ENCODE measurements at places on chromosomes 3 and 15.

DNA sequence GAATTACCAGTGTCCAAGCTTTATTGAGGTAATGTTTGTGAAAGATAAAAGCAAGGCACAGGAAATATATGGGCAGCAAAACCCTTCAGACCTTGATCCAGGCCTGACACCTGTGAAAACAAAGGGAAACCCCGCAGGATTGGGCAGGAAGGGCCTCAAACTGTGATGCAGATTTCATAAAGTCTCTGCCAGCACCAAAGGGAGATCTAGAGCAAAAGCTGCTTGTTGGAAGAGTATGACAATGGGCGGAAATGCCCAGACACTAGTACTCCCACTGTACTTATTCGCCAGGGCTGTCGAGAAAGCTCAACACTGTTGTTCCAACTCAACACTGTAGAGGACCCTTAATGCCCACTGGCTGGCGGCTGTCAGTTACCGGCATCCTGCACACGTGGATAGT, 207.9 kb downstream of the CD47 start:
- no peak for DNase-seq

- no peak for DNase-seq
Observed at GRCh38 chr15:93068581-93069199, 20.3 kb downstream of the RGMA start.

DNA sequence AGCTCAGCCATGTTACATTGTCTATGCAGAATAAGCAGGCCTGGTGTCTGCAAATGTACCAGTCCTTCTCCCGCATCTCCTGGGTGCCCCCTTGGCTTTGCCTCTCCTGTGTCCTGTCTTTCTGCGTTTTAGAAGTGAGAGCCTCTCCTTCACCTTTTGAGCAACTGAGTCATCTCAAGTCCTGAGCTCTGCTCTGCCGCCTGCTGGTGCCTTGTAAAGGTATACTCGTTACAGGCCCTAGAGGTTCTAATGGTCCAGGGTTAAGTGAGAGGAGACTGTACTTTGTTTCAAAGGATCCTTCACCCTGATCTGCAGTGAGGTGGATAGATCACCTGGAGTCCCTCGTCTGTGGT, 12.6 kb downstream of the GHRL start:
- DNase-seq, result no peak

DNA sequence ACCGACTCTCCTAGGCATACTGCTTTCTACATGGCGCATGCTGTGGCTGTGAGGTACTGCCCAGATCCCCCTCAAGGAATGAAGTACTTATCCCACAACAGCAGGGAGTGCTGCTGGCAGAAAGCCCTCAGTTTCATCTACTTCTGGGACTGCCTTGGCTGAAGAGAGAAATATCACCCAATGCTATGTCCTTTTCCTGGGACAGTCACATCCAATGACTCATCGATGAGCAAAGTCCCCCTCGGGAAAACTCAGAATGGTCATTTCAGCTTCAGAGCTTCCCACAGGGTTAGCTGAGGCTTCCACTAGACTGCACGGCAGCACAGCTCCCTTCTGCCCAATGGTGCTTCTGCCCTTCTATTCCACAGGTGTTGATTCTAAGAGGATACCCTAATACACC, 3.6 kb upstream of the NMD3 start:
- DNase-seq, result no peak

- DNase-seq, result peak; percentile 10
Observed at GRCh38 chr3:149085828-149086231, 503 bp downstream of the HLTF start.

- DNase-seq, result peak; percentile 57
Observed at GRCh38 chr15:78422571-78423340, 15.3 kb upstream of the IREB2 start.

GRCh38 chr3:9930804-9931418, 2.7 kb upstream of the CRELD1 start:
- no peak for DNase-seq

GRCh38 chr15:70091726-70092463, 5.8 kb downstream of the TLE3 start:
- DNase-seq, result no peak

DNA sequence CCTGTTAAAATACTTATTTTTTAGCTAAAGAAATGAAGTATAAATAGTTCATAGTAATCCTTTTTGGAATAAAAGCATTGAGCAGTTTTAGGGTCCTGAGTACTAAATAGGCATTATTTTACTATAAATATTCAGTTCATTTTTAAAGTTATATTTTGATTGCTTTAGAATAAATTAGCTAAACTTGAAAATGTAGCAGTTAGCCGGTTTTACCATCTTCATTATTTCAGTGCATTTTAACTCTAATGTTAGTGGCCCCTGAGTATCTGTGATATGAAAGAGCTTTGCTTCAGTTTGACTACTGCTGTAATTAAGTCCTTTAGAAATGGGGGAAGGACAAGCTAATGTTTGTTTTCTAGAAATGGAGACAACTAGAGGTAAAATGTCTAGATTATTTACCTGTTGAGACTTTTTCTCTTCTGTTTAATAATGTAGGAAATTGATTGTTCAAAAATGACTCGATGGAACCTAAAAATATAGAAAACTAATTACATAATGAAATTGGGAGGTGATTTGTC, 3.6 kb downstream of the SMC4 start:
- no peak for DNase-seq

DNA sequence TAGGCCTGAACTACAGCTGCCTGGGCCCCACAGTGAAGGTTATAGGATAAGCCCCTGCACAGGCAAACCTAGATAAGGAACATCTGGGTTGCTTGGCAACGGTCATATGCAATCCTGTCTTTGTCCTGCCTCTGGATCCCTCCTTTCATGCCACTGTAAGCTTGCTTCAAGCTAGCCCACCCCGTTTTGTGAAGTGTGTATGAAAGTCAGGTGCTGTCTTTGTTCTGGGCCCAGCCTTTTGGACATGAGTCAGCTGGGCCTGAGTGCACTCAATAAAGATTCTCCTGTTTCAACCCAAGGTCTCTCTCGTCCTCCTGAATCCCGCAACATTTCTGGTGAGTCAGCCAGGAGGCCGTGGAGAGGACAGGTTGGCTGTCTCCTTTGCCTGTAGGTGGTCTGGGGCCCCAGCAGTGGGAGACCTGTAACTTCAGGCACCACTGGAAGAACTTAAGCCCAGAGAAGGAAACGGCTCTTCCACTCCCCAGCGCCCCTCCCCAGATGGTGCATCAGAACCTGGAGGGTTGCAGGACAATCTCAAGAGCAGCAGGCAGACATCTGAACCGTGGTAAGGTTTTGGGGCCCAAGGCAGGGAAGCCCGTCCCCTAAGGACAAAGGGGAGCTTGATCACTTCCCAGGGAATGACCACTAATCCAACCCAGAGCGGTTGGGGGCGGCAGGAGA, 8.3 kb upstream of the SLC9C1 start:
- no peak for DNase-seq

DNA sequence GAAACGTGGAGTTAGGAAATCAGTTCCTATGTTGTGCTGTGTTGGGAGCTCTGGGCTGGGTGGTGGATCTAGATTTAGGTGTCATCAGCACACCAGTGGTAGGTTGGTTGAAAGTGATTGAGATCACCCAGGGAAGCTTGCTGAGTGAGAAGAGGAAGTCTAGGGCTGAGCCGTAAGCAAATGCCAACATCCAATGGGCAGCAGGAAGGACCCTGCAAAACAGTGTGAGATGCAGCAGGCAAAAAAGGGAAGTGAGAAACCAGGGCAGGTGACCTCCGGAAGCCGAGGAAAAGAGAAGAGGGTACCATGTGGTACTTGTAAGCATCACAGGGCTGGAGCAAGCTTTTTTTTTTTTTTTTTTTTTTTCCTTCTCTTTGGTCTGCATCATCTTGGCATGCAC, 15.9 kb upstream of the COPG1 start:
- no peak for DNase-seq

DNA sequence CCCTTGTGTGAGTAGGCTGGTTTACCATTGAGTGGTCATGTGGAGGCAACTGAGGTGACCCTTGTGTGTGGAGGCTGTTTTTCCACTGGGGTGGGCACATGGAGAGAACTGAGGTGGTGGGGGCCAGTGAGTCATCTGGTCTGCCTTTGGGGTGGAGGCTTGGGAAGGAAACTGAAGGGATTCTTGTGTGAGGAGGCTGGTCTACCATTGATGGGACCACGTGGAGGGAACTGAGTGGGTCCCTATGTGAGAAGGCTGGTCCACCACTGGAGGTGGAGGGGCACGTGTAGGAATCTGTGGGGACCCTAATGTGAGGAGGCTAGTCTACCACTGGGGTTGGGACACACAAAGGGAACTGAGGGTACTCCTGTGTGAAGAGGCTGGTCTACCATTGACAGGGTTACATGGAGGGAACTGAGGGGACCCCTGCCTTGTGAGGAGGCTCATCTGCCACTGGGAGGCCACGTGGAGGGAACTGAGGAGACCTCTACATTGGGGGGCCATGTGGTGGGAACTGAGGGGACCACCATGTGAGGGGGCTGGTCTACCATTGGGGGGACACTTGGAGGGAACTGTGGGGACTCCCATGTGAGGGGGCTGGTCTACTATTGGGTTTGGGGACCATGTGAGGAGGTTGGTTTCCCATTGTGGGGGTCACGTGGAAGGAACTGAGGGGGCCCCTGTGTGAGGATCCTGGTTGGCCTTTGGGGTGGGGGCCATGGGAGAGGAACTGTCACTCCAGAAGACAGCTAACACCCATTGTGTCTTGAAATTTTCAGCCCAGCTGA, 164.5 kb downstream of the WNT7A start:
- no peak for DNase-seq

DNA sequence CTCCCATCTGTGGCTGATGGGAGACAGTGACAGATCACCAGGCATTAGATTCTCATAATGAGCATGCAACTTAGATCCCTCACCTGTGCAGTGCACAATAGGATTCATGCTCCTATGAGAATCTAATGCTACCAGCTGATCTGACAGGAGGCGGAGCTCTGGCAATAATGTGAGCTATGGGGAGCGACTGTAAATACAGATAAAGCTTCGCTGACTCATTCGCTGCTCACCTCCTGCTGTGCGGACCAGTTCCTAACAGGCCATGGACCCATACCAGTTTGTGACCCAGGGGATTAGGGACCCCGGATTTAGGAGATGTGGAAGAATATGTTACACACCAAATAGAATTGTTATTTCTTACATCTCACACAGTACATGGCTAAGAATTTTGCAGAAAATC, 6.7 kb downstream of the ARGFX start:
- DNase-seq, result no peak

- DNase-seq, result no peak
Observed at GRCh38 chr3:14448756-14449727, 46.6 kb downstream of the SLC6A6 start.

DNA sequence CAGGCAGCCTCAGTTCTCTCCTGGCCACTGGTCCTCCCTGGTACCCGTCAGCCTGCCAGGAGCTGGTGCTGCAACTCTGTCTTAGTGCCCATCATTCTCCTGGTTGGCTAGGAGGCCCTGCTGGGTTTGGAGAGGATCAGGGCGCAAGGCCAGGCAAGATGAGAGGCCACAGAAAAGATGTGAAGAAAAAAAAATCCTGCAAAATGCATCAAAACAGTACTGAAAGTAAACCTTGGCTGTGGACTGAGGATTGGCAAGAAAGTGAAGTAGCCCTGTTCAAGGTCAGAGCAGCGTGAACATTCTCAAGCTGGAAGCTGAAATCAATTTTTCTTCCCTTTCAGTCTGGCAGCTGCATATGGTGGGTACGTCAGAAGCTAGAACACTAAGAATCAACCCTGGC, 74.2 kb downstream of the GTF2E1 start:
- DNase-seq, result no peak

Data from stimulated activated CD4-positive, alpha-beta T cell treated with anti-CD3 and anti-CD28 coated beads, Interleukin-4, amount 100 ng/mL, for 4 hours (primary cell).